ENCODE measurements at places on chromosomes 1 and 21.
A peak's percentile ranks its signal among the peaks of the same experiment; 100 is the strongest.

DNA sequence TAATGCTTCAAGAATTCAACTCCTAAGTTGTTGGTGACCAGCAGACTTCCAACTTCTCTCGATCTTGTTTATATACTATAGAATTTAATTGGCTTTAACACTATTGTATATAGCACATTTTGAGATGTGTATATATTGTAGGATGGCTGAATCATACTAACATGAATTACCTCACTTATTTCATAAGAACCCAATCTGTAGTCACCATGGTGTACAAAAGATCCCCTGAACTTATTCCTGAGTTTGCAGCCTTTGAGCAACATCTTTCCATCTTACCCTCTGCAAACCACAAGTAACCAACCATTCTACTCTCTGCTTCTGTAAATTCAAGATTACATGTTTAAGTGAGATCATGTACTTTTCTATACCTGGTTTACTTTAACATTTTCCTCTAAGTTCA, 12.3 kb downstream of the ZP4 start:
- no peak for DNase-seq

DNA sequence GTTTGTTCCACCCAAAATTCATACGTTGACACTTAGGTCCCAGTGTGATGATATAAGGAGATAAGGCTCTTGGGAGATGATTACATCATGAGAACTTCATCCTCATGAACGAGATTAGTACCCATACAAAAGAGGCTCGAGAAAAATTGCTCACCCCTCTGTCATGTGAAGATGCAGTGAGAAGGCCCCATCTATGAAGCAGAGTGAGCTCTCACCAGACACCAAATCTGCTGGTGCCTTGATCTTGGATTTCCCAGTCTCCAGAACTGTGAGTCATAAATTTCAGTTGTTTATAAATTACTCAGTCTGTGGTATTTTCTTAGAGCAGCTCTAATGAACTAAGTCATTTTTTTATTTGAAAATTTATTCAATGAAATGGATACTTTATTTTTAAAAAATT, 42.6 kb upstream of the USP25 start:
- DNase-seq = no peak

DNA sequence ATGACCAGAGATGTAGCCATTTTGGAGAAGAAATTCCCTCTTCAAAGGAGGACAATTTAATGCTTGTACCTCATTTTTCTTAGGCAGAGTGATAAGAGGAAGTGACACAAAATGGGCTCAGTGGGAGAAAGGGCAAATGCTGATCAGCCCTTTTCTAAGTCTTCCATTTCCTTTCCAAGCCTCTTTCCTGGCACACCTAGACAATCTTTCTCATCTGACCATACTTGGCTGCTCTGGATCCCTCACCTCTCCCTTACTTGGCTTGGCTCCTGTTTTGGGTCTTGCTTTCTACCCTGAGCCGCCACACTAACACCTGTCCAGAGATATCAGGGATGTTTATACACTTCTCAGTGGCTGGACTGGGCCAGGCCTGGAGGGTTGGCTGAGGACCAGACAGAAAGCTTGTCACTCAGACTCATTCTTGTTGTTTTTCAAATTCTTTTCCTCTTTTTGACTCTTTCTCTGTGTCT, 13.1 kb downstream of the TXNIP start:
- no peak for DNase-seq

- DNase-seq = no peak
Measured at GRCh38 chr1:203017061-203017460, 9.2 kb upstream of the PPFIA4 start.

- DNase-seq = no peak
Measured at GRCh38 chr1:23210963-23211362, 6.3 kb downstream of the HTR1D start.

DNA sequence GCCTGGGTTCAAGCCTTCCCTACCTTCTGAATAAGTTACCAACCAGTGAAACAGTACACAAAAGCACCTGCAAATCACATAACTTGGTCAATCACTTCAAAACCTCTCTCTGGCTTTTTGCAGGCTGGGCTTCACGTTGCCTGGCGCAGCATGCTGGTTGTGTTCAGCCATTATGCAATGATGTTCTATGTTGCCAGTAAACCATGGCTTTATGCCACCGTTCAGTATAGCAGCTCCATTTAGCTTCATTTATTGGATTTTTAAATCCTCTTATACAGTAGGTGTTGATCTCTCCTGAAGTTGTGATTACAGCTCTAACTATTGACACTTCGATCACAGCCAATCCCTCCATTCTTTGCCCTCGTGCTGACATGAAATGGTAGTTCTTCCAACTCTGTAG, 233.6 kb upstream of the PTBP2 start:
- no peak for DNase-seq

- no peak for DNase-seq
Measured at GRCh38 chr1:9112961-9113880, 15.7 kb downstream of the GPR157 start.

- no peak for DNase-seq
Measured at GRCh38 chr21:43029785-43030184, 45.9 kb downstream of the CBS start.

GRCh38 chr1:25559031-25559430, 15.6 kb downstream of the LDLRAP1 start:
- no peak for DNase-seq

DNA sequence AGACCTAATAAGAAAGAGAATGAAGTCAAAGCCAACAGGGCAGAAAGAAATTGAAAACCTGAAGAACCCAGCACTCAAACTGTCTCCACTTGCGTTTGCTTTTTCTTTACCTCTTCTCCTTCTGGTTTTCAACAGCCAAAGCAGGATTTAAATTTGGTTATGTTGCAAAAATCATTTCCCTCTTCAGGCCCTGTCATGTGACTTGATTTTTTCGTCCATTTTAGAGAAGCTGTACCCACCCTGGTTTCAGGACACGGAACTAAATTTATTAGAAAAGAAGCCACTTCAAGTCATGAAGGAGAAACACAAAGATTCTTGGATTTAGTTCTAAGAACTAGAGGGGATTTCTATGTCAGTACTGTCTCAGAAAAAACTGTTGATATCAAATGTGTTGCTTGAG, 1.0 kb upstream of the SYNJ1 start:
- no peak for DNase-seq

- no peak for DNase-seq
Measured at GRCh38 chr1:240705579-240705978, 93.6 kb upstream of the GREM2 start.

DNA sequence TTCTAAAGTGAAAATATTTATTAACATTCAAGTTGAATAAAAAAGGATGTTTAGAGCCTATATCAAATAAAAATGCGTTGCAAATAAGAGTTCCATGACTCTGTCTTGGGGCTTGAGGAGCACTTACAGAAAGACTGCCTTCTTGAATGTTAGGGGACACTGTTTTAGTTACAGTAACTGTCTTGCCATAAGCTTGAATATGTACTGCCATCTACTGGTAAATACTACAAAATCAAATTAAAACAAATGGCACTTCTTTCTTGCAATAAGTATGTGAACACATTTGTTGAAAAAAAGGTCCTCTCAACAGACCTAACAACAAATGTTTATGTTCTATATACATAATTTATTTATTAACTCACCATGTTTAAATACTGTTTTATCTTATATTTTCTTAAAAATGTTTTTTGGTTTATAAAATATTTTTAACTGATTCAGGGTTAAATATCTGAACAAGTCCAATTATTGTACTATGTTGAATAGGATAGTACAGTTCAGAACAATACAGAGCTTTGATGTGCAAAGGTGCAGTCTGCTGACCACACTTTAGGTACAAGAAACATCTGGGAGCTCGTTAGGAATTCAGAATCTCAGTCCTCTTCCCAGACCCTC, 199.5 kb downstream of the LRRIQ3 start:
- no peak for DNase-seq

GRCh38 chr1:28108001-28108400, 19.6 kb upstream of the EYA3 start:
- DNase-seq = no peak

- no peak for DNase-seq
Measured at GRCh38 chr1:230717251-230717650, 3.3 kb upstream of the AGT start.

DNA sequence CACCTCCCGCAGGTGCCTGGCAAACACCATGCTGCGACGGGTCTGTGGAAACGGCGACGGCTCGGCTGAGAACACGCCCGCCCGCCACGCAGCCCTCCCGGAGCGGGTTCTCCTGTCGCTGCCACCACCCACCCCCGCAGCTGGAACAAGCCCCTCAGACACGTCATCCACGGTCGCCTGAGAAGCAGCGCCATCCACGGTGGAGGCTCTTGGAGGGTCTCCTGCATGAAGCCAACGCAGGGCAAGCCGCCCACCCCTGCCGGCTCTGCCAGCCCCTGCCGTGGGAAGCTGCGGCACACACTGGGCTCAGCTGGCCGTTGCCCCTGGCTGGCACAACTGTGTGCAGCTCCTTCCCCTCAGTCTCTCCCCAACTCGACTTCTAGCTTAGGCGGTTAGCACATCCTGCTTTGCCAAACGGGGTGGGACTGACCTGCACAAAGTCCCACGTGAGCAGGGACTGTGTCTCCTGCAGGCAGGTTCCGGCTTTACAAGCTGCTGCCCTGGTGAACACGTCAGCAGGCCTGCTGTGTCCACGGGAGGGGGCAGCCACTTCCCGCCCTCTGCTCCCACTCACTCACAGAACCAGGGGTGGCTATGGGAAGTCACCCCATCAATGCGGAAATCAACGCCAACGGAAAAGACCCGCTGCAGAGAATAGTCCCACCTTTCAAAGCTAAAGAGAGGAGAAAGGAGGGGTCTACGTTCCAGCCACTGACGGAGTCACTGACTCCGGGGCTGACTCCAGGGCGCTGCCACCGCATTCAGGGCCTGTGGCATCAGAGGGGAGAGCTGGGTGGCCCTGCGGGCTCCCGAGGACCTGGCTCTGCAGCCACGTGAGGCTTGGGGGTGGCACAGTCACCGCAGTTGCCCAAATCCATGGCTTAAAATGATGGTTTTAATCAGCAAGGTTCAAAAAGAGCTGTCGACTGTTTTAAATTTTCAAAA, 10.3 kb downstream of the POFUT2 start:
- DNase-seq = no peak

- no peak for DNase-seq
Measured at GRCh38 chr1:203045821-203046594, 19.7 kb downstream of the PPFIA4 start.

- no peak for DNase-seq
Measured at GRCh38 chr1:55623311-55623710, 408.1 kb upstream of the USP24 start.

GRCh38 chr1:89802841-89803240, 18.0 kb upstream of the LRRC8D start:
- no peak for DNase-seq

DNA sequence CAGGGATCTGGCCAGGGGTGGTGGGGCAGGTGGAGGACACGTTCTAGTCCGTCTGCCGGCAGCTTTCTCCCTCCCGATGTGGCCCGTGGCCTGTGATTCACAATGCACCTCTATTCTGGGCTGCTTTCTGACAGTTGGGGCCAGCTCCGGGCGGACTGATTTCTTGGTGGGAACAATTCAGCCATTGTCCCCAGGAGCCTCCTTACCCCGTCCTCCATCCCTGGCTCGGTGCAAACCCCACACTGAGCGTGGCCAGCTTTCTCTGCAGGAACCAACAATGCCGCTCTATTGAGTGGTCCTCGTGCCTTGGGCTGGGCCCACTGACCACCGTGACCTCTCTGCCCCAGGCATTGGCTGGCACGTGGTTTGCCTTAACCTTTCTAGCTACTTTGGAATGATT, 29.7 kb downstream of the PADI2 start:
- no peak for DNase-seq

DNA sequence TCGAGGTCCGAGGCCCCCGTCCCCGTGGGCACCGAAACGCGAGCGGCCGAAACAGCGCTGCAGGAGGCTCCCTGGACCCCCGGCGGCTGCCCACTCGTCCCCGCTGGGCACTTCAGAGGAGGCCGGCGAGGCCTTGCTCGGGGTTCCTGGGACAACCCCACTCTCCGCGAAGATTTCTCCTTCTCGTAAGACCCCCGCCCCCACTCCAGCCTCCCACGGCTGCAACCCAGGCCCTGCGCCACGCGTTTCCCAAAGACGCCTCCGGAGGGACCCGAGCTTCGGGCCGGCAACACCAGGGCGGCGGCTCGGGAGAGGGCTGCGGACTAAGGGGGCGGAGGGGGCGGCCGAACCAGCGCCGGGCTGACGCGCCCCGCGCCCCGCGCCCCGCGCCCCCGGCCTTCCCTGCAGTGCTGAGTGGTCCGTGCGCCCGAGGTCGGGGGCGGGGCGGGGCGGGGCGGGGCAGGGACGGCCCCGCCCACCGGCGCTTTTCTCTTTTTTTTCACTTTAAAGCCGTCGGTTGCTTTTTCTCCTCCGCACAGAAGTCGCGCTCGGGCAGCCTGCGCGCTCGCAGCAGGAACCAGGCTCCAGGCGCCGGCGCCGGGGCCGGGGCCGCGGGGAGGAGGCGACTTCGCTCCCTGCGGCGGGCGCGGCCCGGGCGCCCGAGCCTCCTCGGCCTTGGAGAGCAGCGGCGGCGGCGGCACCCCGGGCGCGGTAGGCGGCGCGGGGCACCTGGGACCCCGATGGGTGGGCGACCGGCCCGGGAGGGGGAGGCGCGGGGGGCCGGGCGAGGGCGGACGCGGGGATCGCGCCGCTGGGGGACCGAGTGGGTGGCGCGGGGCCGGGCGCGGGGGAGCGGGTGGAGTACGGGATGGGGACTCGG, at the start of gene SPSB1:
Gene SPSB1, plus strand, starts transcription at position 534 of the 880 bp plus-strand sequence. CDS start 62,998 bp downstream, outside the sequence.
- DNase-seq = peak; percentile 80
